CD8-positive, alpha-beta T cell (primary cell): ENCODE measurements at places on chromosomes 7 and 10.

- no peak for DNase-seq
These were observed 37.9 kb upstream of the AFAP1L2 start for GRCh38 chr10:114442091-114442630.

GRCh38 chr10:48199580-48200377 lies 74.7 kb downstream of the FRMPD2 start:
- DNase-seq, result no peak

DNA sequence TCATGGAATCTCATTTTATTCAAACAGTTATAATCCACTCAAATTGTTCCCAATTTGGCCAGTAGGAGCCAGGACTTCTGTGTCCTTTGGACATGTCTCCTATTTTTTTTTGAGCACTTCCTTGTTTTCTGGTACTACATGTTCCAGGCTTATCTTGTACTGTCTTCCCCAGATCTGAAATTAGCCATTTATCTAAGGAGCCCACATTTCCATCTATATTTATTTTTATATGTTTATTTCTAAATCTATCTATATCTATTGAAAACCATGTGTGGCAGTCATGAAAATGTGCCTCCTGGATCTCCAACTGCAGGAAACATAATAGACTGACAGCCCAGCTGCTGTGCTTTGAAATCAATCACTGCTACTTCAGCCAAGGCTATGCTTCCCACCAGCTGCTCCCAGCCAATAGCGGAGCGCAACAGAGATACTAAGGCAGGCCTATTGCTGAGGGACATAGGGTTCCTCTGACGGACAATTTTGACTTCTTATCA lies 147.1 kb downstream of the LRRC4 start:
- no peak for DNase-seq

- DNase-seq, result no peak
These were observed 123.9 kb upstream of the SLC13A1 start for GRCh38 chr7:123323689-123324088.

DNA sequence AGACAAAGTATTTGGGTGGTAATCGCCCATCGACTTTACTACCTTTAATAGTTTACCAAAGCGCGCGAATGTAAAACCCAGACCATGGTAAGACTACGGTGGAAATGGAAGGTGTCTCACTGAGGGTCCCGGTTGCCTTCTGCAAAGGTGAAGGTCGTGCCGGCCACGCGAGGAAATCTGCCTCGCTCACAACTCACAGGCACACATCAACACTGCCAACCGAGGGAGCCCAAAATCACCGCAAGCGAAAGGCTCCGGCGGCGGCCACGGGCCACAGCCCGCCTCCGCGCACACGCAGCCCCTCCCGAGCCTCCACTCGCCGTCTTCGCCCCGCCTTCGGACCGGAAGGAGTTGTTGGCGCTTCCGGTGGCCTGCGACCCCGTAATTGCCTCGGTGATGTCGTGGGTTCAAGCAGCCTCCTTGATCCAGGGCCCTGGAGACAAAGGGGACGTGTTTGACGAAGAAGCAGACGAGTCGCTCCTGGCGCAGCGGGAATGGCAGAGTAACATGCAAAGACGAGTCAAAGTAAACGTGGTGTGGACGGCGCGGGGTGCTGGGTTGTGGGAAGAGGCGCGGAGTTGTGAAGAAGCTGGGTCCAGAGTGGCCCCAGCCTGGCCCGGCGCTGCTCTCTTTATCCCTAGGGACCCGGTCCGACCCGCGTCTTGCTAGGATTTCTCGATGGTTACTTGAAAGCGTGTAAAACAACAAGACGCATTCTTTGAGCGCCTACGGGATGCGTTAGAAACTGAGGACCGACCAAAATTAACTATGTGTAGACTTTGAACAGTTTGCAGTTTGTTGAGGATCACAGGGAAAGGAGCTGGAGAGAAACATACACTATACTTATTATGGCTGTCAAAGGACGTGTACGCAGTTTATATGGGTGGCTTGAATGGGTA lies at the start of gene YAE1:
YAE1 (plus strand) TSS at position 382 of the 899 bp plus-strand sequence; CDS start at position 397, 15 bp downstream.
- DNase-seq, result peak; percentile 77

DNA sequence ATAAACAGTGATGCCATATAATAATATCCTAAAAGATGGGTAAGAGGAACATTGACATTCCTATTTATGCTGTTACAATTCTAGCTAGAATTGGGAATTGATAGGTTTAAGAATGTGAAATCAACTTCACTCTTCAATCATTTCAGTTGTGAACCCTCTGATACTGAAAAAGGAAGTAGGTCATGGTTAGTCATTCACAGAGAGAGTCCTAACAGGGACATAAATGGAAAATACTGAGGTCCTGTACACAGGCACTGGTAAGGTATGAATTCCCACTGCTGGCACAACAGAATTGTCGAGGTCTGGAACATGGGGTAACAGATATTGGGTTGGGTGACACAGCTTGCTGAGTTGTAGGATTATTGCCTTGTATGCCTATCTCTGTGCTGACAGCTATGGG lies 289.4 kb upstream of the LRRN3 start:
- DNase-seq, result no peak

- DNase-seq, result no peak
These were observed 19.2 kb downstream of the PDK4 start for GRCh38 chr7:95577137-95577536.

DNA sequence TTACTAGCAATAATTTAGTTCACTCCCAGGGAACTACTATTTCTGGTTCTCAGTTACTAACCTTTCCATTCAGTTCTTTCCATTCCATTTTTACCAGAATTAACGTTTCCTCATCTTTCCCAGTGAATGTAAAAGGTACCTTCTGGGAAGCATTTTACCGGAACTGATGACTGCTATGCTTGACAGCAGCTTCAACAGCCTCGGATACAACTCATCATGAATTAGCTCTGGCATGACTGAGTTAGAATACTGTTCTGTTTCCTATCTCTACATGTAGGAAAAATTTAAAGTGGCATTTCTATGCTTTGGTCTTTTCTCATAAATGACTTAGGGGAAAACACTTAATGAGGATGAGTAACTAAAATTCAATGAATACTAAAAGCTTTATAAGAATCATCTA lies 18.6 kb downstream of the TAS2R41 start:
- no peak for DNase-seq

DNA sequence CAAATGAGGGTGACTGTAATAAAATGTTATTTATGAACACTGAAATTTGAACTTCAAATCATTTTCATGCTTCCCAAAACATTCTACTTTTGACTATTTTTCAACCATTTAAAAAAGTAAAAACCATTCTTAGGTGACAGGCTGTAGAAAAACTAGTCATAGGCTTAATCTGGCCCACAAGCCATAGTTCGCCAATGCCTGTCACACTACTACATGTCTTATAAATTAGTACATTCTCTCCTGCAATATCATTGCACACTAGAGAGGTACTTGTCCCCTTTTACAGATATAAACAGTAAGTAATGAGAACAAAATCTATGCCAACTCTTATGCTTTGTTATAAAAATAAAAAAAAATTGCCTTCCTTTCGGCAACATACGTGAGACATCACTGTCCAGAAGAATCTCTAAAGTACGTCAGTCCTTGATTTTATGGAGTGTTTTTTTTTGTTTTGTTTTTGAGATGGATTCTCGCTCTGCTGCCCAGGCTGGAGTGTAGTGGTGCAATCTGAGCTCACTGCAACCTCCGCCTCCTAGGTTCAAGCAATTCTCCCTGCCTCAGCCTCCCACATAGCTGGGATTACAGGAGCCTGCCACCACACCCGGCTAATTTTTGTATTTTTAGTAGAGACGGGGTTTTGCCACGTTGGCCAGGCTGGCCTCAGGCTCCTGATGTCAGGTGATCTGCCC lies 23.2 kb downstream of the UPF2 start:
- no peak for DNase-seq

DNA sequence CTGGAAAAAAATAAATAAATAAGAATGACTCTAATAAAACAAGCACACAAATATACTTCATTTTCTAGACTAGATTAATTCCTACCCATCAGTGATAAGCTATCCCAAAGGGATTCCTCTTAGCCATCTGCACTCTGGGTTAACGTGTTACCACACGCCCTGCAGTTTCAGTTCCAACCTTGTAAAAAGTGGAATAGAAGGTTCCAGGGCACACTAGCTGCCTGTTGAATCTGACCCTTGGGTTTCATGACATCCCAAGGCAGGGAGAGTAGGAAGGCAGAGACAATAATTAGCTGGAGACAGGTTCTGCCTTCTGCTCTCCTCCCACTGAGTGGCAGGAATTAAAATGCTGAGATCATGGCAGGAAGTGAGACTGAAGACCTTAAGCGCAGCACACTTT lies 33.5 kb downstream of the SLC37A3 start:
- DNase-seq, result no peak

DNA sequence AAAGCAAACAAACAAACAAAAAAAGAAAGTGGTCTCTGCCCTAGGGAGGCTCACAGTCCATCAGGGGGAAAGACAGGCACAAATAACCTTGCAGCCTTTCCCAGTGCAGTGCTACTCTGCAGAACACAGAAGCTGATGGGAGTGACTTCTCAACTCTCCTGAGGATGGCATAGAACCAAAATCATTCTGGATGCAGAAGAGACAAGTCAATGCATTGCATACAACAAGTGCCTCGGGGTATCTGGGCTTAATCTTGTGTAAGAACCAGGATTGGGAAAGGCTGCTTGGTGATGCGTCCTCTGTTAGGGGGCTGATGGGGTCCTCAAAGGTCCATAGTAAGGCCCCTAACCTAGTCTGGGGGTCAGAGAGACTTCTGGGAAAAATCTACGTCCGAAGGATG lies 68.9 kb downstream of the NEURL1 start:
- DNase-seq, result no peak

GRCh38 chr7:40165216-40165615 lies 30.4 kb downstream of the SUGCT start:
- no peak for DNase-seq

- DNase-seq, result no peak
These were observed 33.4 kb downstream of the OGDH start for GRCh38 chr7:44639671-44640321.

DNA sequence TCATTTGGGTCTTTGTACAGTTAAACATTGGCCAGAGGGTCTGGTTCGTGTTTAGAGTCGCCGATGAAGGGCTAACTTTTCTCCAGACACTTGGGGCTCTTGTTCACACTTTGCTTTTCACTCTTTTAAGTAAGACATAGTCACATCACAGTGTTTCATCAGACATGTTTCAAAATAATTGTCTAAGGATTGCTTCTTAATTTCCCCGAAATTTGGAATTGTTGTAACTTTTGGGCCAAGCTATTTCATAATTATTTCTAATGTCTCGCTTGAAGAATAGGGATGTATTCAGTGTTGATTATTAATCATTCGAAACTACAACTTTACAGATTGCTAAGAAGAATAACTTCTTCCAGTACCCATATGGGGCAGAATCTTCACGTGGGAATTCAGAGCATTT lies 92.8 kb downstream of the TCF7L2 start:
- no peak for DNase-seq

GRCh38 chr7:65251851-65252620 lies 121.6 kb upstream of the ZNF92 start:
- DNase-seq, result no peak

DNA sequence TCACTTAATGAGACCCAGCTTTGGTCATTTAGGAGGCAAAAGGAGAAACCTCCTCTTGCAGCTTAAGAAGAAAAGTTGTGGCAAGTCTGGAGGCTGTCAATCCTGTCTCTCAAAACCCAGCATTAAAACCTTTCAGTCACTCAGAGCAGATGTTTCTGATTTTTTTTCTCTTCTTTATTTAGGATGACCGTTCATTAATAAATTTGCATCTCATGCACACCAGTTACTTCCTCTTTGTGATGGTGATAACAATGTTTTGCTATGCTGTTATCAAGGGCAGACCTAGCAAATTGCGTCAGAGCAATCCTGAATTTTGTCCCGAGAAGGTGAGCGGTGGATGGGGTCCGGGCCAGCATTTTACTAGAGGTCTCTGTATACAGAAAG lies 32.0 kb downstream of the TMEM248 start:
- DNase-seq, result no peak

DNA sequence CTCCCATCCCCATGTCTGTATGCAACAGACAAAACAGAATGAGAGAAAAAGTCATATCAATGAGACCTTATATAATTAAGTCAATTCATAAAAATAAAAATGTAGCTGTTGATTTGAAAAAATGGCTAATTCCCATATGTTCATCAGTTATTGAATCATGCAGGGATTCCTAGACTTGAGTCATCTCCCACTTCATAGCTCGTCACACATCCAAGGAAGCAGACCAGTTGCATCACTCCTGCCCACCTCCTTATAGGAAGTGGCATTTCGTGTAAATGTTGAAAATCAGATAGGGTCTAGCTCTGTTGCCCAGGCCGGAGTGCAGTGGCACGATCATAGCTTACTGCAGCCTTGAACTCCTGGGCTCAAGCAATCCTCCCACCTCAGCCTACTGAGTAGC lies 56.1 kb upstream of the SH2B2 start:
- no peak for DNase-seq

DNA sequence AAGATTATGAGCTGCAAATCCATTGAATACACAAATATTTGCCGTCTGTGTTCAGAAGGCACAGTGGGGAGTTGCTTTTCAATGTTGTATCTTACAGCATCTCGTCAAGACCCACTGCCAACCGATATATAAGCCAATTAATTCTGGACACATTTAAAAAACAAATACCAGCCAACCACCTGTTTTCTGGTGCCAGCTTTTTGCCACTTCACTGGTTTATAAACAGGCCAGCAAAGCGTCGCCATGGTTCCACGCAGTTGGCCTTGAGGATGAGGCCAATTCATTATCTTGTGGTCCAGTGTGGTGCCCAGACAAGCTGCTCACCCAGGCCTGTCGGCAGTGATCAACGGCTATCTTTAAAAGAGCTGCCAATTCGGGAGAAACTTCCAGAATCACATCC lies 321.0 kb downstream of the TCERG1L start:
- no peak for DNase-seq

GRCh38 chr7:98727146-98727709 lies 110.1 kb downstream of the NPTX2 start:
- no peak for DNase-seq

GRCh38 chr7:45125193-45125904 lies 13.9 kb upstream of the TBRG4 start:
- no peak for DNase-seq
